ENCODE measurements at places on chromosomes 1 and 21.

DNA sequence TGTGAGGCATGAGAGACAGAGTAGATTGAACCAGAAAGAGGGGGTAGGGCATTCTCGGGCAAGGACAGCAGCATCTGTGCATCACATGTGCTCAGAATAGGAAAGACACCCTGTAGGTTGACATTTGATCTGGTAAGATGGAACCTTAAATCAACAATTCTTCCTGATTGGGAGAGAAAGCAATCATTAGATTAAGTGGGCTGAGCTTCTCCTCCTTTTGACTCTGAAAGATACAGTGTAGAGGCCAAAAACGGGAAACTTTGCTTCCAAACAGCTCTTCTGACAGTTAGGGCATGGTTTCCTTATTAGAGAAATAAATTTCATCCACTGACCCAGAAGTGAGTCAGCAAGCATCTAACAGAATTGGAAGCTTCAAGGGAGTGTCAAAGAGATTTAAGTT lies 9.7 kb downstream of the KIF14 start:
- no peak for DNase-seq

- no peak for DNase-seq
Observed at GRCh38 chr1:213606252-213606820, 381.4 kb upstream of the PROX1 start.

GRCh38 chr1:155970531-155971167 lies 7.7 kb downstream of the ARHGEF2 start:
- peak; percentile 89 for DNase-seq

GRCh38 chr21:19475525-19475924 lies 1071.9 kb upstream of the TMPRSS15 start:
- no peak for DNase-seq

DNA sequence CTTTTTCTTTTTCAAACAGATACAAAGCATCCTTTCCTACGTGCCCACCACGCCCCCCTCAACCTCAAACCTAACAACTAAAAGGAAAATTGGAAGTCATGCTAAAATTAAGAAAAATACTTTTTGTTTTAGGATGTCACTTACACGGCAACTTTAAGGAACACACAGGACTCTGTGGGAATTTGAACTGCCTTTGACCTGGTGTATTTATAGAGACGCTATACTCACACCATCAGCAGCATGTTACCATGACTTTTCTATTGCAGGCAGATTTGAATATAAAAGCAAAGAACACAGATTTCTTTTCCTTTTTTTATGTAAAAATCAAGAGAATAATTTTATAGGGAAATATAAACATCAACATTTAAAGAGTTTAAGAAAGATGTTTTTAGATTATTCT lies 198.2 kb downstream of the SIPA1L2 start:
- no peak for DNase-seq

- no peak for DNase-seq
Observed at GRCh38 chr21:38472412-38473108, 25.7 kb downstream of the ERG start.

DNA sequence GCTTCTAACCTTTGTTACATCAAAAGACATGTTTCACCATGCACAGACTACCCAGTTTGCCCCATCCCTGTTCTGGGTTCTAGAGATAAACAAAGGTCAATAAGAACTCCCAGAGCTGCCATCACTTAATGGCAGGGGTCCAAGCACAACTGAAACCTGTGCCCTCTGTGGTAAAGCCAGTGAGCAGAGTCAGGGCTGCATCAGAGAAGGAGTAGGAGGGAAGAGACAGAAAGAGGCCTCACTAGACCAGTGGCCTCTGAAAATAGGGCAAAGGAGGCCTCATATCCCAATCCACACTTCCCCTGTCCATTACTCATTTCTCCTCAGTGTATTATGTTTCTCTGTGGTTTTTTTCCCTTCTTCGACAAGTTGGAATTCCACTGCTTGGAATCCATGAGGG lies 10.2 kb downstream of the ATP1A2 start:
- DNase-seq, result no peak

- no peak for DNase-seq
Observed at GRCh38 chr1:212256369-212256768, 28.8 kb upstream of the PPP2R5A start.
